Esophagus muscularis mucosa (tissue), 4 donors: ENCODE measurements at places on chromosomes 4 and X.

DNA sequence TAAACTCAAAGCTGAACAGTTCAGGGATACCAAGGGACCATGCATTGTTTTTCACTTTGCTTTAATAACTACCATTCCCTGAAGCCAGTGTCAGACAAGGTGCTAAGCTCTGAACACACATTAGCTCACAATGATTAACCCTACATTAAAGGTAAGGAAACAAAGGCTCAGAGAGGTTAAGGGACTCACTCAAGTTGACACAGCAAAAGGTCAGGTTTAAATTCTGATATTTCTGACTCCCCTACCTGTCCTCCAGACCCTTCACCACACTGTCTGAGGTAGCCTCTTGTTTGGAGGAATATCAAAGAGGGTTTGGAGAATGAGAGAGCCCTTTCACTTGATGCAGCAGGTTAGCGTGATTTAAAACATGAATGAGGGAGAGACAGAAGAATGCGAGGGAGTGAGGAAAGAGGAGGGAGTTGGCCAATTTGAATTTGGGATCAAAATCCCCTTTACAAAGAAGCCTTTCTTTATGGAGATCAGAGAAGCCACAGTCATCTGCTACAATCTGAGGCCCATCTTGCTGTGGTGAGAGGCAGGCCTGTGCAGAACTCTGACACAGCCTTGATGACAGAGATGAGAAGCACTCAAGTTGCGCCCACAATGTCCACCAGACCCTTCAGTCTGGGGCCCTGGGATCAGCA lies 103.5 kb downstream of the FHDC1 start:
- H3K27ac ChIP-seq = no peak overlapping the region
- H3K4me1 ChIP-seq = no peaks in the 10 kb centered on the region
- H3K27me3 ChIP-seq = no peaks in the 10 kb centered on the region
- H3K4me3 ChIP-seq = no peak overlapping the region

- no peak overlapping the region for H3K27ac ChIP-seq
- no peak overlapping the region for H3K4me3 ChIP-seq
- H3K4me1 ChIP-seq = no peaks in the 10 kb centered on the region
- DNase-seq = no peak
- H3K27me3 ChIP-seq = no peaks in the 10 kb centered on the region
These were observed 95.3 kb downstream of the ZAR1 start for GRCh38 chr4:48585401-48585800.

GRCh38 chrX:120251471-120252011 lies 929 bp downstream of the ZBTB33 start:
- peaks cover 18% of the 10 kb centered on the region for H3K36me3 ChIP-seq
- H3K4me1 ChIP-seq = no peaks in the 10 kb centered on the region
- peak overlapping the region; percentile 83 for H3K27ac ChIP-seq
- H3K4me3 ChIP-seq = peak overlapping the region; percentile 72
- no peak for DNase-seq

DNA sequence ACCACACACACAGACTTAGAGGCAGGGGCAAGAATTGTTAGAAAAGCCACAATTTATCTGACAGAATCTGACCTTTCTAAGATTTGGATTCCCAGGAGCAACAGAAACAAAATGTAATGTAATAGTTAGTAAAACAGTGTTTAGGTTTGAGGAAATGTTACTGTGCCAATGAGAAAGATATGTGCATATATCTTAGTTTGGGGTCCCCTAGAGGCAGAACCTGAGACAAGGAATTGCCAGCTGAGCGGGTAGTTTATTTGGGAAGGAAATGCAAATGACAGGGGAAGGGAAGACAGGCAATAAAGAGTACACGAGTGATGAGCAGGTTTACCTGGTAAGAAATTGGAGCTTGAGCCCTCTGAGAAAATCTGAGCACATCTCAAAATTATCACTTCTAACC lies 31.3 kb upstream of the DDX53 start:
- no peaks in the 10 kb centered on the region for H3K36me3 ChIP-seq
- no peak overlapping the region for H3K27ac ChIP-seq
- H3K27me3 ChIP-seq = no peaks in the 10 kb centered on the region
- H3K4me3 ChIP-seq = no peak overlapping the region
- no peaks in the 10 kb centered on the region for H3K4me1 ChIP-seq

DNA sequence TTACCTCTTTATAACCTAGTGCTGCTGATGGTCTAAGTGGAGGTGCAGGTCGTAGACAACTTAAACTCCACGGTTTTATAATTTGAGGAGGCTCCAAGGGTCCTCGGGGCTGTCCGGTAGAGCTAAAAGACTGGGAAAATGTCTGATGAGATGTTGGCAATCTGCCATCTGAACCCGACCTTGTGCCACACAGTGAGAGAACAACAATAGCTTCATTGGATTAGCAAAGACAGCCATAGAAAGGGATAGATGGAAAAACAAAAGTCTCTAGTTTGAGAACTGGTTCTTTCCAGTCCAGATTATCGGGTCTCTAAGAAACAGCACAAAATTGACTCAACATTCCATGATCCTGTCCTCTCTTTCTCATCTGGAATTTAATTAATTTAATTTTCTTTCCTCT lies 31.6 kb downstream of the CD40LG start:
- DNase-seq = no peak
- H3K27me3 ChIP-seq = no peaks in the 10 kb centered on the region
- H3K27ac ChIP-seq = no peak overlapping the region
- no peaks in the 10 kb centered on the region for H3K36me3 ChIP-seq
- no peak overlapping the region for H3K4me3 ChIP-seq

DNA sequence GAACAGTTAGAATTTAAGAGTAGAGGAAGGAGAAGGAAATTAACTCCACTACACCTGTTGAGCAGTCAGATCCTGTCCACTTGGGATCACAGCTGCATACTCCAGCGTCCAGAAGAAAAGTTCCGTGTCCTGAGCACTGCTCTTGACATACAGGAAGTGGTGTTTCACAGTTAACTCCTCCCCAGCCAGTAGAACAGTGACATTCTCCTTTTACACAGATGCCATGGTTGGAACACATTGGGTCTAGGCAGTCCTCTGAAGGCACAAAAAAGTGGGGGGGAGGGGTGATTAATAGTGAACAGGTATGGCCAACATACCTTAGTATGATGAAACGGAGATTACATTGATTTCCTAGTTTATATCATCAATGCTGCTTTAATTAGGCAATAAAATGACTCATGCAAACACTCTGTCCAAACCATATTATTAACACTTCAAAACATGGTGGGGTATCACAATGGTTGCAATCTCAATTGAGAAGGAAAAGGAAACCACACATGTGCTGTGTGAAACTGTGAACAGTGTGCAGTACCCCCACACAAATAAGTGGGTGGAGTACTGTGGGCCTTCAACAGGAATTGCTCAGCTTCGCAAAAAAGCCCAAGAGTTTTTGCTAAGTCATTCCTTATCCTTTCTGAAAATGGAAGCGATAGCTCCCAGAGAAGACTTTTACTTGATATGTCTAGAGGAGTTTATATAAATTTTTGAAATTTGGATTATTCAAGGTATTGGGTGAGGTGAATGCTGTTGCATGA lies 295.6 kb downstream of the SH2D1A start:
- H3K4me3 ChIP-seq = no peak overlapping the region
- no peaks in the 10 kb centered on the region for H3K36me3 ChIP-seq
- DNase-seq = no peak

DNA sequence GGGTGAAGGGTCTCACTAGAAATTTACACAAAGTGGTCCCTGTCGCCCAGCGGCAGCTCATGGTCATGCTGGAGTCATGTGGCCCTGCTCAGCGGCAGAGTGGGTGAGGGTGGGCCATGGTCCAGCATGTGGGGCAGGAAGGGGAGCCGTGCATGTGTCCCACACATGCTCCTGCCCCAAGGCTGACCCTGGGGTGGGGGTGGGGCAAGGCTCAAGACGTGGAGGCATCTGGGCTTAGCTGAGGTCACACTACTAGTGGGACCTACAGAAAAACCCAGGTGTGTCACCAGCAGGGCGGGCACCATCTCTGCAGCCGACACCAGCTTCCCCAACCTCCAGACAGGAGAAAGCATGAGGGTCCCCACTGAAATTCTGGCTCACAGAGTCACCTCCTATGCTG lies 42.4 kb downstream of the EVC start:
- no peaks in the 10 kb centered on the region for H3K4me1 ChIP-seq
- H3K27me3 ChIP-seq = no peaks in the 10 kb centered on the region
- H3K4me3 ChIP-seq = no peak overlapping the region
- DNase-seq = no peak

GRCh38 chrX:131778269-131779218 lies 234.7 kb downstream of the OR13H1 start:
- no peaks in the 10 kb centered on the region for H3K27me3 ChIP-seq
- peak overlapping the region; percentile 61 for H3K4me3 ChIP-seq

- no peaks in the 10 kb centered on the region for H3K27me3 ChIP-seq
- H3K4me3 ChIP-seq = no peak overlapping the region
- no peak for DNase-seq
- H3K36me3 ChIP-seq = no peaks in the 10 kb centered on the region
- no peak overlapping the region for H3K27ac ChIP-seq
These were observed 16.0 kb upstream of the PIN4 start for GRCh38 chrX:72165551-72165950.

DNA sequence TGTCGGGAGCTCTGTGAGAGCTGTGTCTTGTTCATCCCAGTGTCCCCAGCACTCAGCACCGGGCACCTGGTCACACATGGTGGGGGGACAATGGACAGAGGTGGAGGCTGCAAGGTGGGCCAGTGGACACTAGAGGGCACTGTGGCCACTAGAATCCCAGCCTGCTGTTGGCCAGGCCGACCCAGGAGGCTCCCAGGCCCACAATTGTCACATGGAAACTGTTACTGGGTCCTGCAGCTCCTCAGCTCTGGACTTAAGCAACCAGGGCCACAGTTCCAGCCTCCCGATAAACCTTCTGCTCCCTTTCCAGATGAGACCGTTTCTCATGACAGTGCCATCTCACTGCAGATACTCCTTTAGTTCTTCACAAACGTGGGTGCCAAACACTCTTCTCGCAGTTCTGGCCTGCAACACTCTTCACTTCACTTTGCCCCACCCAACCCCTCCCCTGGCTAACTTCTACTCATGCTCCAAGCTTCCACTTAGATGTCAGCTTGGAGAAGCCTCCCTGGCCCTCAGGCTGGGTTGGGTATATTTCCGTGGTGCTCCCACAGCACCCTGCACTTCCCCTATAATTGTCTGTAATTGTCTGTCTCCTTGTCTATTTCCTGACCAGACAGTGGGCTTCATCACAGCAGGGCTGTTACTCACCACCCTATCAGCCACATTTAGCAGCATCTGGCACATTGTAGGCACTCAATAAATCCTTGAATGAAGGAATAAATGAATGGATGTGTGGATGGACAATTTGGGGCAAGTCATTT lies 3.5 kb upstream of the IQSEC2 start:
- DNase-seq = no peak
- H3K27me3 ChIP-seq = no peaks in the 10 kb centered on the region
- H3K4me1 ChIP-seq = peaks cover 70% of the 10 kb centered on the region
- peak overlapping the region; percentile 10 for H3K27ac ChIP-seq

DNA sequence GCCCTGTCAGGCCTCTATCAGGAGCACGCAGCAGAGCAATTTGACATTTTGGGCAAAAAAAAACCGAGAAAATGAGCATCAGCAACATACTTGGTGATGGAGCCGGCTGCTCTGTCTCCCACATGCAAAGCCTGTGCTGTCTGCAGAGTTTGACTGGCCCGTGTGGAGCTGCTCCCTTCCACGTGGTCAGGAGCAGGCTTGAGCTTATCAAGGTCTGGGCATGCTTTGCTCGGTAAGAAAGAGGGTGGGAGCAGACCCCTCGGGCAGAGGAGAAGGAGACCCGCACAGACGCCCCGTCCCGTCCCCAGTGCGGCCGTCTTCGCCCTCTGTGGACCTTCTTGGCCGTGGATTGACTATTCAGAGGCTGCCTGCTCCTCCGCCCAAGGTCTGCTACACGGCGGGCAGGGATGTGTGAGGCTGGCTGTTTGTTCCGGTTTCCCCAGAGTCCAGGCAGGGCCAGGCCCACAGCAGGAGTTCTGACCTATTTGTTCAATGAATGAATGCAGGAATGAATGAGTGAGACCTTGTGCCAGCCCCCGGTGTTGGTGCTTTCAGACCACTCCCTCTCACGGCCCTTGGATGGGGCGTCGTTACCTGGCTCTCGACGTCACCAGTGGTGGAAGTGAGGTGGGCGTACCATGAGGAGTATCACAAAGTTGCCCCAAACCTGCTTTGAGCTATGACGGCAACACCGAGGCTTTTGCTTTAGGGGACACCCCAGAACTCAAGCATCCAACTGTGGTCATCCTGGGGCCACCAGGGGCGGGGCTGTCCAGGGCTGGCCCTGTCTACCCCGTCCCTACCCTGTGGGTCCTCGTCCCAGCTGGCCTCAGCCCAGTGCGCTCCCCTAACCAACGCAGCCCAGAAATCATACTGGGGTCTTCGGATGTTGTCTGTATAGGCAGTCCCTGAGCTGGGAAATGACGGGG lies 54.7 kb upstream of the ADRA2C start:
- H3K4me3 ChIP-seq = no peak overlapping the region
- H3K4me1 ChIP-seq = no peaks in the 10 kb centered on the region
- no peak for DNase-seq
- H3K27me3 ChIP-seq = no peaks in the 10 kb centered on the region

DNA sequence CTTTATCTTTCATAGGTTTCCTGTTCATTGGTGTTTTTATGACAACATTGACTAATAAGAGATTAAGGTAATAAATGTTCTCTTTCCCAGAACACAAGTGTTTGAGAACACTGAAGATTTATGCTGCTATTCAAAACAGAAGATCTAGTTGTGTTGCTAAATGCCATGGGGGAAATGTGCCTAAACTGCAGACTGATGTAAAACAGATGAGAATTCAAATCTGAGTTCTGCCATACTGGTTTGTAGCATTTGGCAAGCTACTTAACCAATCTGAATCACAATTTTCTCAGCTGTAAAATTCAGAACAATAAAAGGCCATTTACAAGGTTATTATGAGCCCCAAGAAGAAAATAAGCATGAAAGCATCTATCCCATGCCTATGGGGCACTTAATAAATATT lies 2.3 kb downstream of the SLC10A6 start:
- H3K4me1 ChIP-seq = peaks cover 17% of the 10 kb centered on the region
- peak overlapping the region; percentile 25 for H3K4me3 ChIP-seq
- no peak overlapping the region for H3K27ac ChIP-seq
- no peaks in the 10 kb centered on the region for H3K27me3 ChIP-seq
- no peak for DNase-seq

- H3K27ac ChIP-seq = no peak overlapping the region
- H3K27me3 ChIP-seq = no peaks in the 10 kb centered on the region
- H3K36me3 ChIP-seq = no peaks in the 10 kb centered on the region
- H3K4me3 ChIP-seq = no peak overlapping the region
- H3K4me1 ChIP-seq = no peaks in the 10 kb centered on the region
These were observed 22.4 kb downstream of the NAT8L start for GRCh38 chr4:2081540-2081939.
